ENCODE measurements at places on chromosomes 11 and 22.

DNA sequence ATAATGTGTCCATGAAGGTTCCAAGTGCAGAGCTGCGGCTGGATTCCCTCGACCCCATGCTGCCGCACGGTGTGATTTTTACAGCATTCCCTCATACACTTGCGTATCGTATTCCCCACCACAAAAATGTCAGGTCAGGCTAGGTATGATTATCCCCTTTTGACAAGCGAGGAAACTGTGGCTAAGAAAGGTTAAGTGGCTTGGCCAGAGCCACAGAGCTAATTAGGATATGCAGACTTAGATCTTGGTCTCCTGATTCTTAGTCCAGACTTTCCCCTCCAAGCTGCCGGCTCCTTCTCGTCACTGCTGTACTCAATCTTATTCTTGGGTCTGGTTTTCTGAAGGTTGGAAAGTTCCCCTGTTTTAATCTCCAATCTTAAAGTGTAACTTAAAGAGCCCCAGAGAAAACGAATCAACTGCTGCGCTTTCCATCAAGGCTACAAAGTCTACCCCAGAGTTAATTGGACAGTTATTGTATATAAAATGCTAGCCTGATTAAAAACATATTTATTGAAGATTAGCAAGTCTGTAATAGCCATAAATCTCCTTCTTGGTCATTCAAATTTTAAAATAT is 176.6 kb downstream of the ADAMTS15 start:
- no peak for DNase-seq

- DNase-seq = no peak
Observed at GRCh38 chr11:69930081-69931059, 111.2 kb upstream of the FGF3 start.

GRCh38 chr11:101436511-101437142 is 147.2 kb downstream of the TRPC6 start:
- DNase-seq = no peak

DNA sequence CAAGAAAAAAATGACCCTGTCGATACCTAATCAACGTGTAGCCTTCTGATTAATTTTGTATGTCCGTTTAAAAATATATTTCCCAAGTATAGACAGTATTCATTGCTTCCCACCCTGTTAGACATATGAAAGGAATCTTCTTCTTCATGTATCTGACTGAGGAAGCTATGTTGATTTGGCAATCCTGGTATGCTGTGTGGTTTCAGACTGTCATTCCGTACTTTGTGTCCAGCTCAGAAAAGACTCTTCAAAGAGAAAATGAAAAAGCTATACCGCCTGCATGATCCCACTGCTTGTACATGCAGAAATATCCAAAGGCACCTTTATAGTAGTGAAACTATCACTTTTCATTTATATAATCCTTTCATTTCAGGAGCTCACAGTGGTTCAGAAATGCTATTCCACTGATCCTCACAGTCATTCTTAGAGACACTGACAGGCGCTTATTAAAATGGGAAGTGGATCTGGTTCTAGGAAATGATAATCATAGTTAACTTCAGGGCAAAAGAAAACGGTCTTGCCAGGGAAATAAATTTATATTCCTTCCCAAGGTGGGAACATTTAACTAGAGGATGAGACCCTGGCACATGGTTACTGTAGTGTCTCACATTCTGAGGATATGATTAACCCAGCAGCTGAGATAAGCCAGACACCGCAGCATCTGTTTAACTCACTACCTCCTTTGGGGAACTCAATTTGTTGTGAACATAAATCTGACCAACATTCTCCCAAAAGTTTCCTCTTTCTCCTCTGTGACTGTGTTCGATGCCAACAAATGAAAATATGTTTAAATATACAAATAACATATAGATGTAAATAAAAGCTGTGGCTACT is 599.2 kb upstream of the LUZP2 start:
- DNase-seq = peak; percentile 91

GRCh38 chr22:47839595-47840227 is 1077.3 kb downstream of the TBC1D22A start:
- no peak for DNase-seq

- DNase-seq = no peak
Observed at GRCh38 chr22:38345782-38346181, 28.5 kb upstream of the CSNK1E start.

- no peak for DNase-seq
Observed at GRCh38 chr22:50417411-50418210, 57.2 kb downstream of the SBF1 start.

DNA sequence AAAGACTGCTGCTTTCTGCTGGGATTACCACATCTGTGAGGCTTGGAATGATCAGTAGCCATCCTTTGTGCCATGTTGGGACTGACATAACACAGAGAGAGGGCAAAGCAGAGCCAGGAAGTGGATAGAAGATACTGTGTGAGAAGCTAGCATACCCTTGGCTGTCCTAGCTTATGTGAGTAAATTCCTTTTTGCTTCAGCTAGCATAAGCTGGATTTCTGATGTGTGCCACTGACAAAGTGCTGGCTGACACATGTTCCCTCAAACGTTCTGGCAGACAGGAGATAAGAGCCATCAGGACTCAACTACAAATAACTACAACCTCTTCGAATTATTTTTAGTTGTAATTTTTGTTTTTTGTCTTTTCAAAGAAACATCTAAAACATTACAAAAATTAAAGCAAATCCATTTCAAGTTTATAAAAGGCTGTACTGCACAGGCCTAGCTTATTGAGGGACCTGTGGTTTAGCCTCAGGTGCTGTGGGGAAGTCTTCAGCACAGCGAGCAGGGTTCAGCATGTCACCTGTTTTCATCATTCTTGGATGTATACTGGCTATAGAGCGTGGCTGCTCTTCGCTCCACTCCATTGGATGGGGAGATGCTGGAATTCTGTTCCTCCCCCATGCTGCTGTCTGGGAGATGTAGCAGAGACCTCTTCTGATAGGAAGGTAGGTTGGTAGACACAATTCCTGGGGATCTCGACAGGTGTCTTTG is 120.9 kb downstream of the SWAP70 start:
- no peak for DNase-seq

- no peak for DNase-seq
Observed at GRCh38 chr11:10495464-10495786, 40.4 kb downstream of the AMPD3 start.

- no peak for DNase-seq
Observed at GRCh38 chr11:2477254-2477653, 32.4 kb downstream of the KCNQ1 start.

DNA sequence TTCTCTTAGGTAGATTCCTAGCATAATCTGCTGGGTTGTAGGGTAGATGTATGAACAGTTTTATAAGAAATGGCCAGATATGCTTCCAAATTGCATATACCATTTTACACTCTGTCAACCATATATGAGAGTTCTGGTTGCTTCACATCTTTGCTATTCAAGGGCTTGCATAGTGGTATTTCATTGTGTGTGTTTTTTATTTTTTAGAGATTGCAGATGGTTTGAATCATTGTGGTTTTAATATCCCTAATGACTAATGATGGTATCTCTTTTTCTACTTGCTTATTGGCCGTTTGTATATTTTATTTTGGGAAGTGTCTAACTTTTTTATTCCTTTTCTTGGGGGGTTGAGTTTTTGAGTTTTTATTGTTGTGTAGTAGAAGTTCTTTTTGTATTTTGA is 26.9 kb downstream of the RNF214 start:
- no peak for DNase-seq

- DNase-seq = no peak
Observed at GRCh38 chr11:111788051-111788450, 21.9 kb upstream of the PPP2R1B start.

DNA sequence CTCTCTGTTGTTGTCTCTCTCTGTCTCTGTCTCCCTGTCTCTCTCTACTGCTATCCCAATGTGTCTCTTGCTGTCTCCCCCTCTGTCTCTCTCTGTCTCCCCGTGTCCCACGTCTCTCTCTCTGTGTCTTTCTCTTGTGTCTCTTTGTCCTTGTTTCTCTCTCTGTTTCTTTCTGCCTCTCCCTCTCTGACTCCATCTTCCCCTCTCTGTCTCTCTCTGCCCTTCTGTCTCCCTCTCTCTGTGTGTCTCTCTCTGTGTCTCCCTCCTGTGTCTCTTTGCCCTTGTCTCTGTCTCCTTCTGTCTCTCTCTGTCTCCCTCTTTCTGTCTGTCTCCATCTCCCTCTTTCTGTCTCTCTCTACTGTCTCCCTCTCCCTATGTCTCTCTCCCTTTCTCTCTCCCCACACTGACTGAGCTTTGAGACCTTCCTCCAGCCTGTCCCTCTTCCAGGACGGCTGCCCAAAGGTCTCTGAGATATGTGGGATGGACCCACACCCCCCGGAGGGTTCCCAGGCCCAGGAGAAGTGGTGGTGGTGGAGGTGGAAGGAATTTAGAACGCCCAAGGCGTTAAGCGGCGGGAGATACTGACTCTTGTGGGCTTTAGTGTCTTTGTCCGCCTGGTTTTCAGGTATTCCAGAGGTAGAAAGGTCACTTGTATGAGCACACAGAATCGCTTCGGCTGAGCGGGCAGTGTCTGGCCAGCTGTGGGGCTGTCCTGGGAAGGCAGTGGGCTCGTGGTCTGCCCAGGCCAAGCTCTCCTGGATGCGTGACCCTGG is 65.5 kb upstream of the CCND1 start:
- no peak for DNase-seq

DNA sequence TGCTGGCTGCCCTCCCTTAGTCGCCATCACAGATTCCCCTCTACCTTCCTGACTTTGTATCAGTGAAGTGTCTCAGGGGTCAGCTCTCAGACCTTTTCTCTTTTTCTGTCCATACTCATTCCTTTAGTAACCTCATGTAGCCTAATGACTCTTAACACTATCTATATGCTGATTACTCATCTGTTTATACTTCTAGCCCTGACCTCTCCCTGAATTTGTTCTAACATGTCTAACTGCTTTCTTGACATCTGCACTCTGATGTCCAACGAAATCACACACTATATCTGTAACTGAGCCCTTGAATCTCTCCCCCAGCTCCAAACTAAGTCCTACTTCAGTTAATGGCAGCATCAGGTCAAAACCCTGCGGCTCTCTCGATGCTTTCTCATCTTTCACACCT is 135.8 kb upstream of the TIMP3 start:
- no peak for DNase-seq

DNA sequence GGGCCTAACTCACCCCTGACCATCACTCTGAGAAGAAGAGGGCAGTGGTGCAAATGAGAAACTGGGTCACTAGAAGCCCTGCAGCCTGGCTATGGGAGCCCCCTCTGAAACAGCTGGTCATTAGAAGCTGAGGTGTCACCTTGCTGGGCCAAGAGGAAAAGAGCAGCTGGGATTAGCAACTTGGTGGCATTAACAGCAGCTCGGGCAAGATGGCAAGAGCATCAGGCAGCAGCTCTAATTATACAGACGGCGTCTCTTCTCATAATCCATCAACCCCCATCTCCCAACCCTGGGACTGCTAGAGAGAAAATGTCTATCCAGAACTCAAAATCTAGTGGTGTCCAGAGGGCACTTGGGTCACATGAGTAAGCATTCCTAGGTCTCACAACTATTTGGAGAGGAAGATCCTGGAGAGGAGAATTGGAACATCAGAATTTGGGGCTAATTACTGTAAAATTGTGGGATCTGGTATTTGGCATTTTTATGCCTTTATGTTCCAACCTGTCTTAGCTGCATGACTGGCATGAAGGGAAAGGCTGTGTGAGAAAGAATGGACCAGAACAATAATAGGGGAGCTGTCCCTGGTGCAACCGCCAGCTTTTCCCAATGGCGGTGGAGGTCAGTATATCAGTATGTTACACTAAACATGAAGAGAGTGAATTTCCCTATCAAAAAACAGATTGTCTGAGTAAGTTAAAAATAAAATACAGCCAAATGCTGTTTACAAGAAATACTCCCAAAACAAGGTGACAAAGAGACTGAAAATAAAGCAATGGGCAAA is 7.6 kb upstream of the LMO1 start:
- no peak for DNase-seq

DNA sequence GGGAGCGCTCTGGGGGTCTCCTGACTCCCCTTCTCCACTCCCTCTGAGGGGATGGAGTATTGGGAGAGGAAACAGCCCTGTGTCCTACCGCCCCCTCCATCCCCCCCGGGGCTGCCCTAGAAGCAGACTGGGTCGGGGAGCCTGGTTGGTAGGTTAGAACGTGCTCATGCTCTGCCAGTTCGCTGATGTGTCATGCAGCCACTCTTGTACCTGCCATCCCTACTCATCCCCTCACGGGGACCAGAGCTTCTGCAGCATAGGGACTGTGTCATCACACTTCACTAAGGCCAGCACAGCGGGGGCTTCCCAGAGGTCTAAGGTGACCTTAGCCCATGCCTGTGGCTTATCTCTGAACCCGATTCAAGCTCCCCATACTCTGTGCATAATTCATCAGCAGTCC is 4.7 kb downstream of the KCNJ1 start:
- no peak for DNase-seq

DNA sequence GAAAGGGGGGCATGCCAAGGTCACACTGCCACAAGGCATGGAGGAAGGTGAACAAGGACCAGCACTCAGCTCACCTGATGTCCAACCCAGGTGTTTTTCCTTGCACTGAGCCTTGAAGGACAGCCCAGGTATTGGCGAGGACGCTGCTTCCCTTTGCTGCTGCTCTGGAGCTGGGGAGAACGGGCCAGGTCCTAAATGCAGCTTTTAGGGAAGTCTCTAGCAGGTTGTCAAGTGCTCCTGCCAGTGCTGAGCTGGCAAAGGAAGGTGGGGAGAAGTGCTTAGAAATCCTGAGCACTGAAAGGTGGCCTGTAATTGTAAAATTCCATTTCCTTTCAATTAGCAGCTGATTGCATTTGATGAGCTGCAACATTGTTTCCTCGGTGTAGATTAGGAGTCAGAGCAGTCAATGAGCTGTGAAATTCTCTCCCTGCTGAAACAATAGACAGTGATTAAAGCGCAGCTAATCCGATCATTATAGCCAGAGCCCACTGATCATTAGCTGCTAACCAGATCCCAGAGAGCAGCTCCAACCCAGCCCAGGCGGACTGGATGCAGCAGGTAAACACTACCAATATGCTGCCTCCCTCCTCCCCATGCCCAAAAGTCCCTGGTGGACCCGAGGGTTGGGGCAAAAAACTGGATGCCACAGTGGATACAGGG is 507.6 kb downstream of the INSC start:
- DNase-seq = no peak

DNA sequence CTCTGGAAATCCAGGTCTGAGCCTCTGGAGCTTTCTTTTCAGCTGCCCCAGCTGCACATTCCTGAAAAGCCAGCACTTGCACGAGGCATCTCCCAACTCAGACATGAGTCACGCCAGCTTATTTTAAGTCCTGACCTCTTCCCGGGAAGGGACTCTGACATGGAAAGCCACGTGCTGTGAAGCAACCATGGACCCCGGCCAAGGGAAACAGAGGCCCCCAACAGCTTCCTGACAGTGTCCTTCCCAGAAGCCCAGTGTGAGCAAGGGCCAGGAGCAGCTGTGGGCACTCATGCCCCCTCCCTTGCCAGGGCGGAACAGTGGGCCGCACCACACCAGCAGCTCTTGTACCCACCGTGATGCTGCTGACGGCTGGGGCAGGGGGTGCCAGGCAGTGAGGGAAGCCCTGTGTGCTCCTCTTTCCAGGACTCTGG is 118.8 kb upstream of the CADM1 start:
- DNase-seq = peak; percentile 91

All from AG04449 (cell line).